ENCODE measurements at places on chromosomes 16 and 17.
A peak's percentile ranks its signal among the peaks of the same experiment; 100 is the strongest.

- H3K27ac ChIP-seq, result no peak overlapping the region
- no peaks in the 10 kb centered on the region for H3K27me3 ChIP-seq
- DNase-seq, result no peak
- H3K36me3 ChIP-seq, result peaks cover 64% of the 10 kb centered on the region
- H3K4me1 ChIP-seq, result peaks cover 8% of the 10 kb centered on the region
- H3K4me3 ChIP-seq, result peak overlapping the region; percentile 16
Measured at GRCh38 chr17:79975498-79976134, 60.1 kb downstream of the TBC1D16 start.

- H3K4me3 ChIP-seq, result no peak overlapping the region
- no peak overlapping the region for H3K27ac ChIP-seq
- peaks cover 17% of the 10 kb centered on the region for H3K36me3 ChIP-seq
- peaks cover 11% of the 10 kb centered on the region for H3K4me1 ChIP-seq
Measured at GRCh38 chr16:67437513-67437912, 6.6 kb downstream of the HSD11B2 start.

GRCh38 chr17:44308320-44308818 lies at the start of gene RUNDC3A:
RUNDC3A (plus strand) TSS chr17:44308601; CDS start chr17:44308833, 232 bp downstream.
- peaks cover 9% of the 10 kb centered on the region for H3K4me1 ChIP-seq
- H3K27me3 ChIP-seq, result no peaks in the 10 kb centered on the region
- H3K36me3 ChIP-seq, result no peaks in the 10 kb centered on the region
- H3K27ac ChIP-seq, result peak within 1 kb of the TSS; percentile 45
- H3K4me3 ChIP-seq, result peak within 1 kb of the TSS; percentile 47

- H3K27ac ChIP-seq, result no peak overlapping the region
- no peak overlapping the region for H3K4me3 ChIP-seq
- no peak for DNase-seq
- H3K27me3 ChIP-seq, result no peaks in the 10 kb centered on the region
- no peaks in the 10 kb centered on the region for H3K36me3 ChIP-seq
Measured at GRCh38 chr17:2954898-2955445, 108.4 kb downstream of the OR1D5 start.

DNA sequence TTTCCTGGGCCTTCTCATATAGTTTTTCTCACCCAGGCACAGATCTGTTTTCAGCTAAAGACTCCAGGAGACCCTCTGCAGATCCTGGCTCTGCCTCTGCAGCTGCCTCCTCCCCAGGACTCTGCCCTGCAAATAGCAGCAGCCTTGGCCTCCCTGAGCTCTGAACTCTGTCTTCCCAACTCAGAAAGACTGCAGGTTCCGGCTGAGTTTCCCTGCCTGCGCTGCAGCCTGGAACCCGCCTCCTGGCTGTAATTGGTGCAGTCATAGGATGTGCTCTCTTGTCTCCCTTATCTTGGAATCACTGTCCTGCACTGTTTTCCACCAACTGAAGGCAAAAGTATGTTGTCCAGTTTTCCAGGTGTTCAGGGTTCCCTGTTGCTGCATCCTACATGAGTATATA lies 14.3 kb upstream of the DNASE1 start:
- H3K27ac ChIP-seq, result no peak overlapping the region
- no peak overlapping the region for H3K4me3 ChIP-seq
- DNase-seq, result no peak
- no peaks in the 10 kb centered on the region for H3K27me3 ChIP-seq
- peaks cover 4% of the 10 kb centered on the region for H3K4me1 ChIP-seq

GRCh38 chr16:68088130-68088972 lies 3.2 kb downstream of the NFATC3 start:
- H3K27me3 ChIP-seq, result no peaks in the 10 kb centered on the region
- H3K27ac ChIP-seq, result no peak overlapping the region
- no peaks in the 10 kb centered on the region for H3K36me3 ChIP-seq
- no peak overlapping the region for H3K4me3 ChIP-seq
- DNase-seq, result no peak

DNA sequence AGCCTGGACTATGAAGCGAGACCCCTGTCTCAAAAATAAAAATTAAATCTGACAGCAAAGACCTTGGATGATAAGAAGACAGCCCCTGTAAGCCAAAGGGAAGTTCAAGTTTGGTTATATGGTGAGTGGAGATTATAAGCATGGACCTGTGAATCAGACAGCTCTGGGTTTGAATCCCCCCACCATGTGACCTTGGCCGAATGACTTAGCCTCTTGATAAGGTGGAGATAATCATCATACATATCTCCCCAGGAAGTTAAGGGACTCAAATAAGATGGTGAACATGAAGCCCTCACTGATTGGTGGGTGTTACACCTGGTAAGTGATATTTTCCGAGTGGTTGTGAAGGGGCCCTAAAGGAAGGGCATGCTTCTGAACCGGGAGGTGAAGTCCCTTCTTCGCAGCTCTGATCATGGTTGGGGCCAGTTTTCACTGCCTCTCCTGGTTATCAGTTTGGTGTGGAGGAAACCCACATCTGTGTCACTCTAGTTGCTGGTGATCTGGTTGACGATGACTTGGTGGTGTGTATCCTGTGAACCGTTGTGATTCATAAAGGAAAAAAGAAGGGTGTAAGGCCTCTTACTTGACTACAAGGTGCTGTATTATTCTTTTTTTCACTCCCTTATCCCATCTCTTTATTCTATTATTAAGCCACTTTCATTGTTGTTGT lies 61.7 kb upstream of the CLEC18A start:
- H3K36me3 ChIP-seq, result peaks cover 20% of the 10 kb centered on the region
- DNase-seq, result no peak
- H3K4me1 ChIP-seq, result peaks cover 4% of the 10 kb centered on the region
- no peak overlapping the region for H3K4me3 ChIP-seq
- H3K27ac ChIP-seq, result no peak overlapping the region

GRCh38 chr17:61000911-61001310 lies 323.3 kb downstream of the BCAS3 start:
- no peaks in the 10 kb centered on the region for H3K4me1 ChIP-seq
- H3K4me3 ChIP-seq, result no peak overlapping the region
- no peaks in the 10 kb centered on the region for H3K27me3 ChIP-seq
- DNase-seq, result no peak

- H3K4me3 ChIP-seq, result no peak overlapping the region
- H3K27ac ChIP-seq, result no peak overlapping the region
- DNase-seq, result no peak
- H3K27me3 ChIP-seq, result no peaks in the 10 kb centered on the region
- H3K4me1 ChIP-seq, result peaks cover 4% of the 10 kb centered on the region
Measured at GRCh38 chr17:14926073-14926472, 339.1 kb downstream of the PMP22 start.

GRCh38 chr17:46931596-46931995 lies 8.6 kb downstream of the GOSR2 start:
- H3K4me3 ChIP-seq, result no peak overlapping the region
- DNase-seq, result no peak
- peaks cover 41% of the 10 kb centered on the region for H3K36me3 ChIP-seq

- no peak overlapping the region for H3K4me3 ChIP-seq
- H3K27me3 ChIP-seq, result no peaks in the 10 kb centered on the region
- no peak for DNase-seq
- no peaks in the 10 kb centered on the region for H3K36me3 ChIP-seq
- no peak overlapping the region for H3K27ac ChIP-seq
Measured at GRCh38 chr17:37702598-37702997, 42.3 kb downstream of the HNF1B start.

DNA sequence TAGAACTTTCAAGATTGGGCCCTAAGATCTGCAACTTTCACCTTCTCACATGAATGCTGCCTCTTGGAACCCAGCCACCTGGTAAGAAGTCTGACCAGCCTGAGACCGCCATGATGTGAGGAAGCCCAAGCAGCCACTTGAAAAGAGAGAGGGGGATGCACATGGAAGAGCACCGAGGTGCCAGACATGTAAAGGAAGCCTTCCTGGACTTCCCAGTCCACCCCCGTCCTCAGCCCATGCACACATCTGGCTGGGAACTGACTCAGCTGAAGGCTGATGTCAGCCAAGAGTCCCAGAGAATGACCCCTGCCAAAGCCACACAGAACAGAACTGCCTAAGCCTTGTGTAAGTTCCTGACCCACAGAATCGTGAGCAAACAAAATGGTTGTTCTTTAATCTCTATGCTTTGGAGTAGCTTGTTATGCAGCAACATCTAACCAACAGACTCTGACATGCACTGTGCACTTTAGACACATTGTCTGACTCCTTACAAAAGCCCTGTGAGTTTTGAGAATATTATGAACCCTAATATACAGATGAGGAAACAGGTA lies 86.7 kb downstream of the RMI2 start:
- H3K4me3 ChIP-seq, result no peak overlapping the region
- H3K27ac ChIP-seq, result no peak overlapping the region
- no peaks in the 10 kb centered on the region for H3K27me3 ChIP-seq
- no peaks in the 10 kb centered on the region for H3K36me3 ChIP-seq
- no peaks in the 10 kb centered on the region for H3K4me1 ChIP-seq

DNA sequence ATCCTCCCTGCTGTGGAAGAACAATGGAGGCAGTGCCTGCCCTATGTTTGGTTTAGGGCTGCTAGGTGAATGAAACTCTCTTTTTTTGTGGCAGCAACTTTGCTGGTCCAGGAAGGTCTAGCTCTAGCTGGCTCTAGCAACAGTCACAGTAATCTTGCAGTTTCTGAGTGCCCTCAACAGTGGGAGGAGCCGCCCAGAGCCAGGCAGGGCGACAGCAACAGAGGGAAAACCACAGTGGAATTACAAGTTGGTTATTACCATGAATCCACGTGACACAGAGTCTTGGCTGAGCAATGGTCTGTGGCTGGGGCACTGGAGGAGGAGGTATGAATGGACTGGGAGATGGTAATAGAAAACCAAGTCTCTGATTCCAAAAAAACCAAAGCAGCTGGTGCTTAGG lies 10.3 kb downstream of the HSPB9 start:
- no peaks in the 10 kb centered on the region for H3K4me1 ChIP-seq
- H3K27ac ChIP-seq, result no peak overlapping the region
- DNase-seq, result no peak
- peaks cover 66% of the 10 kb centered on the region for H3K36me3 ChIP-seq
- H3K27me3 ChIP-seq, result no peaks in the 10 kb centered on the region

DNA sequence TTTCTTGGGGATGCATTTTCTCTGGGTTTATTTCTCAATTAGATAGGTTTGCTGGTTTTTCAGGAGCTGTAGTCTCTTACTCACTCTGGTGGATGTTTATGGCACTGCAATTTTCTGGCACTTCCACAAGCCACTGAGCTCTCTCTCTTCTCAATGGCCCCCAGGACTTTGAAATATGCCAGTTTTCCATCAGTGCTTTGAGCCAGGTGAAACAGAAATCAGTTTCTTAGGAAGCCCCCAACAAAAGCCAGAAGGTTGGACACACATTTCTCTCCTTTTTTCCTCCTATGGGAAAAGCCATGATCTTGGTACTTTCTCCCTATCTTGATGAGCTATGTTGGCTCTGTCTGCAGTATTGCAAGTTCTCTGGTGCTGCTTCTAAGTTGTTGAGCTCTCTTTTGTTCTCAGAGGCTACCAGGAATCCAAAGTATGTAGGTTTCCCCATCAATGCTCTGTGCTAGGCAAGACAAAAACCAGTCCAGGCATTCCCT lies 90.7 kb upstream of the SMIM36 start:
- no peak overlapping the region for H3K4me3 ChIP-seq
- no peaks in the 10 kb centered on the region for H3K36me3 ChIP-seq
- no peaks in the 10 kb centered on the region for H3K4me1 ChIP-seq
- H3K27ac ChIP-seq, result peak overlapping the region; percentile 89

DNA sequence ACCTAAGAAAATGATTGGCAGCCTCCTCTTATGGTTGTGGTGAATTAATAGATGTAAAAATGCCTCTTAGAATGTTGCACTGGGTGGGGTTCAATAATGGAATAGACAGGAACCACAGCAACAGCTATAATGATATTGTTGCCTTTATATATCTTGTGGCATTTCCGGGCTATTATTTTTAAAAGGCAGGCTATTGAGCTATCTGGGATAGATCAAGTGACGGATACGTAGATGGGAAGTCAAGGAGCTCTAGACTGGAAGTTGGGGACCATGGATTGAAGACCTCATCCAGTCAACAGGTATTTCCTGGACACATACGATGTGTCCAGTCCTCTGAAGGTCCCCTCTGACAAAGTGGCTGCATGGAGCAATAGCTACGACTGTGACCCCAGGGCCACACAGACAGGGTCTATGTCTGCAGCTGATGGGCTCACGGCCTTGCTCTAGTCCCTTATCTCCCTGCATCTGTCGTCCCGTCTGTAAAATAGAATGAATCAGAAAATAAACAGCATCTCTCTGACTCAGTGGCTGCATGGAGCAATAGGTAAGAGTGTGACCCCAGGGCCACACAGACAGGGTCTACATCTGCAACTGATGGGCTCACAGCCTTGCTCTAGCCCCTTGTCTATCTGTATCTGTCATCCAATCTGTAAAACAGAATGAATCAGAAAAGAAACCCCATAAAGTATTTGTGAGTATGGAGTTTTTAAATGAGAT lies 117.7 kb upstream of the FOXF1 start:
- H3K27me3 ChIP-seq, result no peaks in the 10 kb centered on the region
- H3K4me3 ChIP-seq, result no peak overlapping the region
- DNase-seq, result no peak
- no peaks in the 10 kb centered on the region for H3K4me1 ChIP-seq

GRCh38 chr17:82238472-82239201 lies 9.8 kb downstream of the SLC16A3 start:
- peaks cover 7% of the 10 kb centered on the region for H3K4me1 ChIP-seq
- no peak for DNase-seq
- H3K27me3 ChIP-seq, result no peaks in the 10 kb centered on the region
- H3K4me3 ChIP-seq, result no peak overlapping the region

- peaks cover 8% of the 10 kb centered on the region for H3K4me1 ChIP-seq
- H3K27ac ChIP-seq, result no peak overlapping the region
- no peak for DNase-seq
Measured at GRCh38 chr16:79589601-79590102, 10.9 kb downstream of the MAF start.

GRCh38 chr17:45006927-45007461 lies 38.9 kb upstream of the C1QL1 start:
- H3K27ac ChIP-seq, result no peak overlapping the region
- no peak overlapping the region for H3K4me3 ChIP-seq
- H3K36me3 ChIP-seq, result no peaks in the 10 kb centered on the region
- peaks cover 28% of the 10 kb centered on the region for H3K27me3 ChIP-seq
- DNase-seq, result no peak

GRCh38 chr17:2266865-2267228 lies 36.7 kb downstream of the SMG6 start:
- H3K4me1 ChIP-seq, result no peaks in the 10 kb centered on the region
- no peaks in the 10 kb centered on the region for H3K27me3 ChIP-seq
- no peak overlapping the region for H3K4me3 ChIP-seq
- DNase-seq, result no peak
- peaks cover 79% of the 10 kb centered on the region for H3K36me3 ChIP-seq
- H3K27ac ChIP-seq, result no peak overlapping the region

GRCh38 chr17:37168731-37169353 lies 206.9 kb upstream of the C17orf78 start:
- DNase-seq, result no peak
- H3K36me3 ChIP-seq, result peaks cover 4% of the 10 kb centered on the region
- no peaks in the 10 kb centered on the region for H3K27me3 ChIP-seq
- peaks cover 2% of the 10 kb centered on the region for H3K4me1 ChIP-seq
- no peak overlapping the region for H3K27ac ChIP-seq
- no peak overlapping the region for H3K4me3 ChIP-seq

DNA sequence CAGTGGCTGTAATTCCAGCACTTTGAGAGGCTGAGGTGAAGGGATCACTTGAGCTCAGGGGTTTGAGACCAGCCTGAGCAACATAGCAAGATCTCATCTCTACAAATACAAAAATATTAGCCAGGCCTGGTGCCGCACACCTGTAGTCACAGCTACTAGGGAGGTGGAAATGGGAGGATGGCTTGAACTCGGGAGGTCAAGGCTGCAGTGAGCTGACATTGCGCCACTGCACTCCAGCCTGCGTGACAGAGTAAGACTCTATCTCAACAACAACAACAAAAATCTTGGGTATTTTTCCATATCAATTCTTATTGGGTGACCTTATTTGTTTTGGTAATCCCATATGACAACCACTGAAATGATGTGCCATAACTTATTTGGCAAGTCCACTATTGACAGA lies 52.6 kb downstream of the SCNN1G start:
- no peak overlapping the region for H3K4me3 ChIP-seq
- no peaks in the 10 kb centered on the region for H3K27me3 ChIP-seq
- no peak overlapping the region for H3K27ac ChIP-seq
- no peaks in the 10 kb centered on the region for H3K4me1 ChIP-seq
- no peaks in the 10 kb centered on the region for H3K36me3 ChIP-seq
